Activated CD8-positive, alpha-beta memory T cell treated with anti-CD3 and anti-CD28 coated beads for 4 hours (primary cell): ENCODE measurements at places on chromosomes 7 and 10.

DNA sequence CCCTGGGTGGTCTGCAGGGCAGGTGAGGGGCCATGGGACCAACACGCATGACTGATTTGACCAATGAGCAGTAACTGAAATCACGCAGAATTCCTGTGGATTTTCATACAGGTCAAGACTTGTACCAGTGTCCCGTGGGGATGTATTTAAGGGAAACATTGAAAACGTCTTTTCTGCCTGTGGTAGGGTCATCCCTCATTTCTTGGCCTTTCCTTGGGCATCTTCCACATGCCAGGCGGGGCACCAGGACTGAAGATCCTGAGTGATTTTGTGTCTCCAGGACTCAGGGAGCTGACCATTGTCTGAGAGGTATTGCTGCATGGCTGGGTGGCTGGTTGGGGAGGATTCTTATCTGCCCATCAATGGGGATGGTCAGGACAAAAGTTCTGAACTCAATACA, 289.0 kb downstream of the GLRX3 start:
- DNase-seq = no peak

DNA sequence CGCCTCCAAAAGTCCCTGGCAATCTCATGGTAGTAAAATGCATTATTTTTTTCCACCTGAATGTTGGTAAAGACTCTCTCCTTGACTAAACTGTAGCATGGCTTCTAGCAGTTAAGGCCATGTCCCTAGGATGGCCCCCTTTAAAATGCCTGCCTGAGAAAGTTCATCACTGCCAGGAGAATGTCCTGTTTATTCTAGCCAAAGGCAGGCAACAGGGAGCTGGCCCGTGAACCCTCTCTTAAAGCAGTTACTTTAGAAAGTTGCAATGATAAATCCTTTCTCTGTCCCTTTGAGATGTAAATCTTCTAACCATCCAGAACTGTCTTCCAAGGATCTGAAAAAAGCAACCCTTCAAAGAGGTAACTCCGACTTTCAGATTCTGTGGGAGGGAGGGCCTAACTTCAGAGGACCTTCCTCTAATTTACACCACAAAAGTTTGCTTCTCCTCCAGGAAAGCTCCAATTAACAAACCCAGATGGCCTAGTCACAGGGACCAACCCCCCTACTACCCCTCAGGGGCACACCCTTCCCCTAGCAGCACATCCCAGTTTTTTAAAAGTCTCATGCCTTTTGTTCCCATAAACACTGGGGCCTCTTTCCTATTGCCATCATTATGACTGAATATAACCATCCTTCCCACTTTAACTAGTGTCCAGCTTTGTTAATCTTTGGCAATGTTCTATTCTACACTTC, 5.5 kb downstream of the DNTT start:
- no peak for DNase-seq

DNA sequence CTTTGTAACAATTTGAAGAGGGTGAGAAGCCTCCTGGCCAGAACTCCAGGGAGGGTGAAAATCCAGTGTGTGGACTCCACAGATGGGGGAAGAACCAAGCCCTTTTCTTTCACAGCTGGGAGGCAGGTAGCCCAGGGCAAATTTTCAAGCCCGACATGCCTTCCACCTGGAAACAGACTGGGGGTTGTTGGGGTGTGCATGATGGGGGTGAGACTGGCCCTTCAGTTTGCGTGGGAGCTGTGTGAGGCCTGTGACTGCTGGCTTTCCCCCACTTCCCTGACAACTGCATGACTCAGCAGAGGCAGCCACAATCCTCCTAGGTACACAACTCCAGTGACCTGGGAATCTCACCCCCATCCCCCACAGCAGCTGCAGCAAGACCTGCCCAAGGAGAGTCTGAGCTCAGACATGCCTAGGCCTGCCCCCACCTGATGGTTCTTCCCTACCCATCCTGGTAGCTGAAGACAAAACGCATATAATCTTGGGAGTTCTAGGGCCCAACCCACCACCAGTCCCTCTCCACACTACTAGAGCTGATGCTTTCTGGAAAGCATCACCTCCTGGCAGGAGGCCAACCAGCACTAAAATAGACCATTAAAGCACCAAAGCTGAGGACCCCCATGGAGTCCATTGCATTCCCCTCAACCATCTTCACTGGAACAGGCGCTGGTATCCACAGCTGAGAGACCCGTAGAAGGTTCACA, 445.4 kb downstream of the TFEC start:
- no peak for DNase-seq

- no peak for DNase-seq
Observed at GRCh38 chr7:95817866-95818640, 45.7 kb downstream of the DYNC1I1 start.

- no peak for DNase-seq
Observed at GRCh38 chr7:85030893-85031292, 156.0 kb downstream of the SEMA3D start.

GRCh38 chr10:33566001-33566400, 231.5 kb upstream of the NRP1 start:
- DNase-seq = no peak

DNA sequence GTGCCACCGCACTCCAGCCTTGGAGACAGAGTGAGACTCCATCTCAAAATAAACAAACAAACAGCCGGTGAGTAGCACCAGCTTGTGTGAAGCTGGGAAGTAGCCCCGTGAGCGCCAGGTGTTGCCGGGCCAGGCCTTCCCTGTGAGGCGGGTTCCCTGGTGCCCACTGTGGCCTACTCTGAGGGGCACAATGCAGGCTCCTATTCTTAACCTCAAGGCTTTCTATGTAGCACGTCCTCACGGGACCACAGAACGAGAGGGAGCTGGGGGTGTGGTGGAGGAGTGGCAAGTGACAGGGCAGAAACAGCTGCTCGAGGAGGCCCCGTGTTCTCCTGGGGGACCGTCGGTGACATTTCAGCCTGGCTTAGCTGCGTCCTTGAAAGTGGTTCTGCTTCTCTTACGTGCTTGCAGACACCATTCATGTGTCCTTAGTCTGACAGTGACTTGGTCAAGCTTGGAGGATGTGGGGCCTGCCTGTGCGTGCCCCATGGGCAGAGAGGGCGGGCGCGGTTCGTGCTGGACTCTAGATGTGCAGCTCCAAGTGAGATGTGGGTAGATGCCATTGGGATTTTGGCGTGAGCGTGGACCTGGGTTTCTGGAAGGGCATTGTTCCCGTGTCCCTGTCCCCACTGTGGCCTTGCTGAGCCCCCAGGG, 116.6 kb downstream of the NKX6-2 start:
- DNase-seq = no peak

DNA sequence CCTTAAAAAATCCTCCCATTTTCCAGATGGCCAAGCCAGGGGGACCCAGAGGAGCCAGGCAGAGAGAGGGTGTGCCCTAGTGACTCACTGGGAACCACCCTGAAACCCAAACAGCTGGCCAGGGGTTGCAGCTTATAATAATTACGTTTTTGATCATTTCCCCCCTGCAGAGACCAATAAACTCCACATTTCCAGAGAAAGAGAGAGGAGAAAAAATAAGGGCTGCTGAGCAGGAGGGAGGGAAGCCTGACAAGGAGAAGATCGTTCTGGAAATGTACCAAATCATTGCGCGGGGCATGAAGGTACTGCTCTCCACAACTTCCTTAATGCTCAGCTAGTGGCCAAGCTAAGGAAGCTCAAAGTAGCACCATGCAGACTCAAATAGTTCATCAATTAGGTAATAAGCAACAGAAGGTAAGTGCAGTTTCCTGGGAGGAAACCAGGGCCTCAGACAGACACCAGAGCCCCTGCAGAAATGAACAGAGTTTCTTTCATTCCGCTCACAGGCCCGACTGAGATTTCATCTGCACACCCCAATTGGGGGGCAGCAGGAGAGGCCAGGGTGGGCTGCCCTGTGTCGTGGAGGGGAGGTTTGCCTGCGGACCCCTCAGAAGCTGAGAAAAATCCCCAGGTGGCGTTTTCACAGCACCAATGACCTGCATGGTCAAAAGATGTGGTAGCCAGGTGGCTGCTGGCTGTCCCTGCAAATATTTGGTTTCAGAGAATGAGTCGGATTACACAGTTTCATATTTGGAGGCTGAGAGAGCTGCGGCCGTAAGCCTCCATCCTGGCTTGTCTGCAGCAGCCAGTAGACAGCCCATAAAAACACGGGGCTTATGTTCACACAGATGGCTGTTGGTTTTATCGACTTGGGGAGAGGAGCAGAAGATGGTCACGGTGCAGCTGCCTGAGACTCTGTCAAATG, 153.2 kb upstream of the LYZL2 start:
- no peak for DNase-seq

DNA sequence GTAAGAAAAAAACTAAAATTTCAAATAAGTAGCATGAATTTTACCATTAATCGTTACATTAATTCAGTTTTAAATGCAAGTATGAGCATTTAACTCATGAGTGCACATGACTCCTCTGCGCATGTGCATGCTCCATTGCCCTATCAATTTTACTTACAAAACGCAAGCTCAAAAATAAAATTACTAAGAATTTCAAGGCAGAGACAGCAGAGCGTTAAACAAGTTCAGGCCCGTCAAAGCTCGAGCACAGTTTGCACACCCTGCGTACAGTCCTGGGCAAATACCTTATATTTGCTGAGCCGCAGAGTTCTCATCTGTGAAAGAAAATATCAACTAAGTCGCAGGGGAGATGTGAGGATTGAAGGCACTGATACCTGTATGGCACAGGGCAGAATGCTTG, 373.6 kb downstream of the BBS9 start:
- DNase-seq = no peak

- DNase-seq = no peak
Observed at GRCh38 chr10:95650232-95650631, 6.3 kb downstream of the ALDH18A1 start.

DNA sequence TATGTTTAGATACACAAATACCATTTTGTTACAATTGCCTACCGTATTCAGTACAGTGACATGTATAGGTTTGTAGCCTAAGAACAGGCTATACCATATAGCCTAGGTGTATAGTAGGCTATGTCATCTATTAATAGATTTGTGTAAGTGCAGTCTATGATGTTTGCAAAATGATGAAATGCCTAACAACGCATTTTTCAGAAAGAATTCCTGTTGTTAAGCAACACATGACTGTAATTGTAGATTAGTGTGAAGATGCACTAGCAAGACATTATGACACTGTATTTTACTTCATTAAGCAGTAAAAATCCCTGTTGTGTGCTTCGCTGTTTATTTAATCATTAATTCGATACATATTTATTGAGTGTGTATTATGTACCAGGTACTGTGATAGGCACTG, 446.0 kb downstream of the SUGCT start:
- DNase-seq = no peak

DNA sequence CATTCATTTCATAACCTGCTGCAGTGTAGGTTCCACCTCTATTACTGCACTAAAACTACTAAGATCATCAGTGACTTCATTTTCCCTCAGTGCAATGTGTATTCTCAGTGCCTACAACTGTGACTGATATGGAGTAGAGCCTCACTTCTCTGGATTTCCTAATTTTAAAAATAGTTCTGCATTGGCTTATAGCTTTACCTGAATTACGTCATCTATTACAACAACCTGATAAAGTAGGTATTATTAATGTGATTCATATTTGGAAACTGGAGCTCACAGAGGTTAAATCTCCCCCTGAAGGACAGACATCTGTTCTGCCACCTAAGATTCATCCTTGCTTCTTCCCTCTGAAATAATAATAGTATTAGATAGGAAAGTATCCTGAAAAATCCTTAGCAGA, 70.9 kb upstream of the NOBOX start:
- DNase-seq = no peak
